ENCODE measurements at places on chromosomes 5 and 9. TPM values are rescaled to one million over a fixed set of nuclear protein-coding genes. Genes with fewer than 3 reads are reported as not detected.

LHX6 gene
- 34.8 TPM for total RNA-seq

RALGDS gene
- 21.7 TPM for total RNA-seq

CSNK1A1 gene
- total RNA-seq: 230 TPM

PPP2CA gene
- total RNA-seq: 405 TPM

RETREG1 gene
- not detected for total RNA-seq

DNM1 gene
- total RNA-seq: 6.1 TPM

SPATA9 gene
- total RNA-seq: not detected

PRELID1 gene
- total RNA-seq: 426 TPM

LCN15 gene
- total RNA-seq: not detected

MROH2B gene
- total RNA-seq: not detected

DAB2 gene
- total RNA-seq: not detected

GRCh38 chr5:160039810-160040470 lies 31.0 kb downstream of the TTC1 start:
- DNase-seq: no peak

- DNase-seq: no peak
These were observed 1.6 kb downstream of the TSLP start for GRCh38 chr5:111072949-111073682.

DNA sequence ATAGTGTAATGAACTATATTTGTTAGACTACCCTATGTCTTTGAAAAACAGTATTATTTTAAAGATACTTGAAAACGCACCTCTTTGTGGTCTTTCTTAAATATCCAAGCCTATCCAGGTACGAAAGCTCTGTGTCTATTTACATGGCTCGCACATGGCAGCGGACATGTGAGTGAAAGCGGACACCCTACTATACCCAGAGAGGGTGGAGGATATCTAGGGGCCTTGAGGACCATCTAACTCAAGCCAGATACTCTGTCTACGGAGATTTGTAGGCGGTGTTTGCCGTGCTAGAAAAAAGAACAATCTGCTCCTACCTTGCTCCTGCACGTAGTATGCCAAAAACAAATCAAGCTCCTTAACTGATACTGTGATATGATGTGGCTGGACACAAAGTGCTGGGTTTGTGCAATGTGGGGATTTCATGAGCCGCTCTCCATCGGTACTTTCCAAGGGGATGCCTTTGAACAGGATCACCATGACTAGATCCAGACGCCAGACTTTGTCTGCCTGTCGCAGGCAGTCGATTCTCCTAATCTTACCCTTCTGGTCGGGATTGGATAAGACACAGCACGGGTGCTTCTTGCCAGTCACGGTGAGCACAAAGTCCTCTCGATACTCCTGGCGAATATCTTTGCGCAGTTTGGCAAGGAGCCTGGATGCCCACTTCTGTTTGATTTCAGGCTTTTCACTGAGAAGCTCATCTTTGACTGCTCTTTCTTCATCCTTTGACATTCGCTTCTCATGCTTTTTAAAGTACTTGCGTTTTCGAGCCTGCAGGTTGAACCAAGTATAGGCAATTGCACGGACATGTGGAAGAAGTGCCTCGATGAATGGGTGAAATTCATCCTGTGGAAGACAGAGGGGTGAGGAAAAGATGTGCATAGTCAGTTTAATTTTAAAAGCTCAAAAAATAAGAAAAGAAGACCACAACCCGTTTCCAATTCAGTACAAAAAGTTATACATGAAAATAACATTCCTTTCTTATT lies 7.0 kb downstream of the NFIB start:
- DNase-seq: peak; percentile 78

DNA sequence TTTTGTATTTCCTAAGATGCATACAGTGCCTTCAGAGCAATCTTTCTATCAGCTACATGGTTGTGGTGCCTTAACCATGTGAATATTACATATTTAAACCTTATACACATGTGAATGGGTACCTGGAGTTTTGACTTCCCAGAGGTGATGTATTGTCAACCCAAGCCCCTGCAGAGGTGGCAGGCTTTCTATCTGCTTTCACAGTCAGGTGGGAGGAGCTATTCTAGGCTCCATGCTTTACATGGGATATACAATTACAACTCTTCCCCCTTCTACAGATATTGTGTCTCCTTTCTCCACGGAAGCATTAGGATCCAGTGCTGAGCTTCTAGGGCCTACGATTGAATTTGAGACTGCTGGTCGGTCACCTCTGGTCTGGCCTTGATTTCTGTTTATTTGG lies 89.8 kb upstream of the TUT7 start:
- no peak for DNase-seq

DNA sequence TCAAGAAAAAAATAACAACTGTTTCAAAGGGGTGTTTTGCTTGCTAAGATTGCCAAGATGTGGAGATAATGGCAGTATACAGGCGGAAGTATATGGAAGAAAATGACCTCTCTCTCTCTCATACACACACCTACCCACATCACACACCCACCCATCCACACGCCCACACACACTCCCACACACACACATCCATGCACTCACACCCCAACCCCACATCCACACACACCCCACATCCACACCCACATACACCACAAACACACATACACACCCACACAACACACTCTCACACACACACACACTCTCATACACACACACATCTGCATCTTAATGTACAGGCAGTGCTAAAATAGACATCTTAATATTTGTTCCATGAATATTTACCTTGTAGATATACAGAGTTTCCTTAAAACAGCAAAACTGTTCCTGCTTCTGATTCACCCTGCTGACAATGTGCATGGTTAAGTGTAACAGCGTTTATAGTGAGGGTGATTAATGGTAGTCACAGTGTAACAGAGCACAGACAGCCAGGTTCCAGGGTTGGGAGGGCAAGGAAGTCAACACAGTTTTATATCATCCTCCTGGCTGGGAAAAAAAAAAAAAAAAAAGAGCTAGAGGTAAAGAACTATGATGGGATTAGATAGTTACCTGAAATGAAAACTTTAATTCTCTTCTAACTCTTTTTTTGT lies 8.3 kb downstream of the BHMT2 start:
- DNase-seq: no peak

DNA sequence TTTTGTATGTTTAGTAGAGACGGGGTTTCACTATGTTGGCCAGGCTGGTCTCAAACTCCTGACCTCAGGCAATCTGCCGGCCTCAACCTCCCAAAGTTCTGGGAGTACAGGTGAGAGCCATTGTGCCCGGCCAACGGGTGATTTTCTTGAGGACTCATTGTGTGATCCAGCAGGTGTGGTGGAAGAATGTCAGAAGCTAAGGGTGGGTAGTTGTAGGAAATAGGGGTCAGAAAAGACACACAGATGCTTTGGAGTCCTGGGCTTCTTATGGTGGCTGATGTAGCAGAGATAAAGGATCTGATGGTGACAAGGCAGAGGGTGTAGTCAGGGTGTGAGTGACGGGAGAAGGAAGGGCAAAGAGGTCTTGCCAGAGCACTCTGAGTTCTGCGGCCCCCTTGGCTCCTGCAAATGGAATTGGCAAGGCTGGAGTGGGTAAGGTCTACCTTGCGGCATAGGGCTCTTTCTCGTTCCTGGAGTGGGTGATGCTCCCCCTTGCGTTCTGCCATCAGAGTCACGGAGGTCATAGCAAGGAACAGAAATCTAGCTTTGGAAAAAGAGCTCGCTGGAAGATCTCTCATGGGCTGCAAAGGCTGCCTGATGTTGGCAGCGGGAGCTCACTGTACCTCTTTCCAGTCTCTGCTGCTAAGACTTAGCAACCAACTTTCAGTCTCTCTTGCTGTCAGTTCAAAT lies 97.2 kb downstream of the SREK1 start:
- DNase-seq: no peak

- no peak for DNase-seq
These were observed 16.3 kb upstream of the MROH2B start for GRCh38 chr5:41087461-41087860.

GRCh38 chr5:95761771-95762651 lies 30.9 kb downstream of the RHOBTB3 start:
- DNase-seq: no peak

DNA sequence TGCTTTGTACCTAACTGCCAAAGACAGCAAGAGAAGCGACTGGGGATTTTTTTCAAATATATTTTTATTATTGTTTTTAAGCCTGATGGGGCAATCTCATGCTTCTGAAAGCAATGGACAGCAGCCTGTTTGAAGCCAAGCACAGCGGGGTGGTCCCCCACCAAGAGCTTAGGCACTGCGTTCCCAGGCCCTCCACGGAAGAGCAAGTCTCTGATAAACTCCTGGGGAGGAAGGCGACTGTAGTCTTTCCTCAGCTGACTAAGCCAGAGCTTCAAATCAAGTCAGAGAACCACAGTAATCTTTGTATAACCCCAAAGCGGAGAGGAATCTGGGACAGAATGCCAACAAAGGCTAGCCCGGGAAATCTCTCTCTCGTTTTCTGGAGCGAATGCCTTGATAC lies 54.4 kb downstream of the ARSB start:
- no peak for DNase-seq

- DNase-seq: no peak
These were observed 73.3 kb downstream of the DPYSL3 start for GRCh38 chr5:147436596-147436995.

DNA sequence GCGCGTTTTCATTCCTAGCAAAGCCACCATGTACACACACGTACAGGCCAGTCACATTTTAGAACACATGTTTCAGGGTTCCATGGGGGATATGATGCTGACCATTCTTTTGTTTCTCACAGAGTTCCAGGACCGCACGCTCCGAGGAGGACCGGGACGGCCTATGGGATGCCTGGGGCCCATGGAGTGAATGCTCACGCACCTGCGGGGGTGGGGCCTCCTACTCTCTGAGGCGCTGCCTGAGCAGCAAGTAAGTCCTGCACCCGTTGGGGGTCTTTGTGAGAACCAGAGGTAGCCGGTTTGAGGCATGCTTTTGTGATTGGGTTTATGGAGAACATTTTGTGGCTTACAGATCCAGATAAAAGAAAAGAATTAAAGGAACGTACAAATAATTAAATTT lies 30.8 kb downstream of the ADAMTSL1 start:
- DNase-seq: no peak

DNA sequence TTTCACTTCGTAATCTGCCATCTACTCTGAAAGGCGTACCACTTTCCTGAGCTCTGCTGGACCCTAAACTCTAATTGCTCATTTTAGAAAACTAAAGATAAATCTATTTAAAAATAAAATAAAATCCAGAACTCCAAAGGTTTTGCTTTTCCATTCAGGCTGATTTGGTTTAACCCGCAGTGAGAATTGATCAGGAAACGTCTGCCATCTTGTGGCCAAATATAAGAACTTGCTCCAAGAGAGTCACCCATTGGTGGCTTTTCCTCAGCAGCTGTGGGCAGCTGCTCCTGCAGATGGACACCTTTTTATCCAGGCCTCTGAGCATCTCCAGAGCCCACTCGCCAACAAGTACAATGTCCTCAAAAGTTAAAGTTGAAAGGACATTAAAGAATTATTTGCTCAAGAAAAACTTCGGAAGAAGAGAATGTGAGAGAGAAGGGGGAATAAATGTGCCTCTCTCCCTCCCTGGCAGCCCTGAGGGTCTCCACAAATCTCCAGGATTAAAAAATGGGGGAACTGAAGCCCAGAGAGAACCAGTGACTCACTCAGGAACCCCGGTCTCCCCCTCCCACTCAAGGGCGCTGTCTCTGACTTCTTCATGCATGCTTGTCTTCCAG lies 4.1 kb downstream of the SAXO1 start:
- peak; percentile 73 for DNase-seq

DNA sequence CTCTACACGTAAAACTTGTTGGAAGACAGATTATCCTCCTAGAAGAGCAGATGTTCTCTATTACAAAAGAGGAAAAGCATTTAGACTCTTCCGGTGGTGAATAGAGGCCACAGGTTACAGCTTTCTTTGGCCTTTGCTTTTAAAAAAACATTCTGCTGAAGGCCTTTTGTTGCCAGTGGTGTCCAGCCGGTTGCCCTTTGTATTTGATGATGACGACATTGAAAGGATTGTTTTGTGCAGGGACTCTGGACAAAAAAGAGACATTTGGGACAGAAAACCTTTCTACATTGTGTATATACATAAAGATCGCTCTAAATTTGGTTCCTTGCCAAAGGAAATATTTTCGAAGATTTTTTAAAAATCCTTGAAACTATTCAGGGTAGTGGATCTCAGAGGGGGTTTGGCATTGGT lies 180.3 kb downstream of the C9orf152 start:
- DNase-seq: no peak

- DNase-seq: no peak
These were observed 334.7 kb upstream of the PIK3R1 start for GRCh38 chr5:67880876-67881275.

DNA sequence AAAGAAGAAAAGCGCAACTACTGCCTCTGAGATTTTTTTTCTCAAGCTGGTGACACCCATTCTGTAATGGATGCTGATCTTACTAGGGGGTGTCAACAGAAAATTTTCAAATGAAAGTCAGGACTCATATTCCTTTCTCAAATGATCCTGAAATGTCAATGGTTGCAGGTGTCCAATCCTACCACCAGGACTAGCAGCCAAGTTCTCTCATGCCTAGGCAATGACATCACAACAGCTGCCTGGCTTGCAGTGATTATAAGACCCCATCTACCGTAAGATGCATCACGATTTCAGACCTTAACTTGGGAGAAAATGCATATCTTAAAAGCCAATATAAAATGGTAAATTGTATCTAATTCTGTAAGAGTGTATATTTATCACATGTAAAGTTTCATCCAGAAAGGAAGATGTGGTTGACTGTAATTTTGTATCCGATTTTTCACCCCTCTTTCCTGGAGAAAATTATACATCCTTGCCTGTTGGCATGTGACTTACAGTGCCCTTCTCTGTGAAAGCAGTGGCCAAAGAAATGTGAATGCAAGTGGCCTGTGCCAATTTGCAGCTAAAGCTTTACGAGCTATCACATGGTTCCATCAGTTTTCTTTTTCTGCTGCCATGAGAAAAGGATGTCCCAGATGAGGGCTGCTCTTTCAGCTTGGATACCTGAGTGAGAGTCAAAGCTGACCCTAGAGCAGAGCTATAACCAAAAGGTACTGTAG lies 104.4 kb downstream of the DENND1A start:
- DNase-seq: no peak

DNA sequence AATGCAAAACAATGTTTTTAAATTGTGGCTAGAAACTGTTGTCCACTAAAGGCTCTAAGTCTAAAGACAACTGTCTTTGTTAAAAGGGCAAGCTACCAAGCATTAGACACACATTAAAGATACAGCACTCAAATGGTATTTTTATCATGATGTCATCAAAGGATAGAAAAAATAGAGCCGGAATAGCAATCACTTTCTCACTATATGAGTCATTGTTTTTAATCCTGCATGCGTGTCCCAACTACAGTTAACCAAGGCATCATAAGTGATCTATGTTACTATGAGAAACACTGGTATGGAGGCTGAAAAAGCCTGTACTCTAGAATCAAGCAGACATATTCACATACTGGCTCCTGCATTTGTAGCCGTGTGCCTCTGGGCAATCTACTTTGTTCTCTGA lies 1.9 kb upstream of the PJA2 start:
- no peak for DNase-seq

Data from G401 (cell line).